ENCODE measurements at places on chromosomes 12 and 14.

GRCh38 chr14:94181835-94182234 lies 7.7 kb downstream of the PPP4R4 start:
- DNase-seq = no peak

GRCh38 chr14:55581342-55581771 lies 1.4 kb downstream of the KTN1 start:
- no peak for DNase-seq

- DNase-seq = no peak
Measured at GRCh38 chr12:3700861-3701260, 52.0 kb downstream of the CRACR2A start.

DNA sequence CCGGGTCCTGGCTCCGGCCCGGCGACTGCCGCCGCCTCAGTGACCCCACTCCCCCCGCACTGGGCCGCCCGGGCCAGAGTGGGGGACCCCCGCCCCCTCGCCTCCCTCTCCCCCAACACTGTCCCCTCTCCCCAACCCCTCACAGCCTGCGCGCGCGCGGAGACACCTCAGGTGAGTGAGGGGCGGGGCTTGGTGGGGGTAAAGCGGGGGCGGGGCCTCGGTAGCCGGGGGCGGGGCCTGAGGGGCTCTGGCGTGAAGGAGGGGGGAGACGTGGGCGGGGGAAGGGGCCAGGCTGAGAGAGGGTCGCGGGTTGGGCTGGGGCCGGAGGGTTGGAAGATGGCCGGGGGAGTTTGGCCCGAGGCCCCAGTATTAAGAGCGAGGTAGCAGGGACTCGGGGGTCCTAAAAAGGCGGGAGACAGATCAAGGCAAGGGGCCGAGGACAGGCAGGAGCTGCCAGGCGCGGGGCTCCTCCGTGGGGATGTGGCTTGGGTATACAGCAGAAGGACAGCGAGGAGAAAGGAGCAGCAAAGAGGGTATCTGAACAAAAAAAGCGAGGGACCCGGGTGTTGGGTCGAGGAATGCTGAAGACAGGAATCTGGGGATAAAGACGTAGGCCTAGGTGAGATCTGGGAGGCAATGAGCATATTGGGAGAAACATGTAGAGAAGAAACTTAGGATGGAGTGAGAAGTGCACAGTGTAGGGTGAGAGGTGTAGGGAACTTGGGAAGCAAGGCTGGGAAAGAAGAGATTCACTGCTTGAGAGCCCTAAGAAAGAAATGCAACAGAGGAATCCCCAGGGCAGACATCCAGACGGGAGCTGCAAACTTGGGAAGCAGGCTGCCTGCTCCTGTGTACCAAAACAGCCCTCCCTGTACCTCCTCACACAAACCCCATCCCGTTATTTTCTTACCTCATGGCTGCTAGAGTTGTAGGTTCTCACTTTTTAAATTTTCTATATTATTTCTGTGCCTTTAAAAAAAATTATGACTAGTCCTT lies 10.8 kb downstream of the SUOX start:
- peak; percentile 56 for DNase-seq

DNA sequence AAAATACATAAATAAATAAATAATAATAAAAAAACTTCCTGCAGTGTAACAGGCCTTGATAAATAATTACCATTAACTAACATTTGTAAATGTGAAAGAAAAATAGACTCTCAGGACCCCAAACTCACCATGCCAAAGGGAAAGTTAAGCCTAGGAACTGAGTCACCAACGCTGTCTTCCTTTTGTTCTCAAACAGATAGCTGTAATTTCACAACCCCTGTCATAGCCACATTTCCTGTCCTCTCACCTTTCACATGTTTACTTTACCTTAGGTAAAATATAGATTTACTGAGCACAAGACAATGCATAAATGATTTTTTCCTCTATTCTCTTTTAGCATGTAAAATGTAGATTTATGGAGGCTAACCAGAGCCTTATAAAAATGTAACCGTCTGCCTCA lies 35.9 kb upstream of the CHST11 start:
- no peak for DNase-seq

DNA sequence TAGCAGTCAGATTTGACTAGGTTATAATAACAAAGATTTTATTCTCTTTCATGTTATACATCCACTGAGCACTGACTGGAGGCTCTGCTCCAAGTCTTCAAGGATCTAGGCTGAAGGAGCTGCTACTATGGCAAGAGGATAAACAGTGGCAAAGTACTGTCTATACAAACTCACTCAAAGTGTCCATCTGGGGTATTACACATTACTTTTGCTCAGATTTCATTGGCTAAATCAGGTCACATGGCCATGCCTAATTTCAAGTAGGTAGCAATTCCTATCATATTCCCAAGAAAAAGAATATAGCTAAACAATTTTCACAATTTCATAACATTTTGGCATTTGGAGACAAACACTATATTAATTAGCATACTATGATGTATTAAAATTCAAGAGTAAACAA lies 40.9 kb downstream of the CDK17 start:
- DNase-seq = no peak

DNA sequence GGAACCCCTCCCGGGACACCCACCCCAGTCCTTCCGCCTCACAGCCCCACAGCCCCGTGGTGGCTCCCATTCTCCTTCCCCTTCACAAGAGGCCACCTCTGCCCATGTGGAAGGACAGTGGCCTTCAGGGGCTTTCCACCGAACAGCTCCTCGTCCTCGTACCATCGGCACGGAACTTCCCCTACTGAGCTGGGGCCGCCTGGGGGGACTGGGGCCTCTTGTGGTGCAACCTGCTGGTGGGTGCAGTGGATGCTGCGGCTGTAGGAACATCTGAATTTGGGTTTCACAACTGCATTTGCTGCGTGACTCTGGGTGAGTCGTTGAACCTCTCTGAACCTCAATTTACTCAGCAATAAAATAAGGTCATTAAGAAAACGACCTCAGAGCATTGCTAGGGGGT lies 50.9 kb downstream of the RFLNA start:
- no peak for DNase-seq

DNA sequence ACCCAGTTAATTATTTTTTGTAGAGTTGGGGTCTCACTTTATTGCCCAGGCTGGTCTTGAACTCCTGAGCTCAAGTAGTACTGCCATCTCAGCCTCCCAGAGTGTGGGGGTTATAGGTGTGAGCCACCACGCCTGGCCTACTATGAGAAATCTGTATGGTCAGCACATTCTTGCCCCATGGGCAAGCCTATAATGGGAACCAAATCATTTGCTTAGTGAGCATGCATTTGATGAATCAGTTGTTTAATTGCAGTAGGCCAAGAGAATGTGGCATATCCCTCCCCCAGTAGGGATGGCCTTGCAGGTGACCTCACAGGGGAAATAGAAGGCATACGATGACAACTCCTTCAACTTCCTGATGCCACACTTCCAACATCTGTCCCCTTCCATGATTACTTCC lies 122.7 kb downstream of the DIP2B start:
- no peak for DNase-seq

- DNase-seq = no peak
Measured at GRCh38 chr14:103562179-103562428, 353 bp downstream of the BAG5 start.

- no peak for DNase-seq
Measured at GRCh38 chr12:6208130-6208529, 7.9 kb downstream of the CD9 start.

- DNase-seq = no peak
Measured at GRCh38 chr12:26246483-26247164, 51.3 kb downstream of the SSPN start.

GRCh38 chr12:10408842-10409241 lies 715 bp downstream of the KLRC4 start:
- no peak for DNase-seq

DNA sequence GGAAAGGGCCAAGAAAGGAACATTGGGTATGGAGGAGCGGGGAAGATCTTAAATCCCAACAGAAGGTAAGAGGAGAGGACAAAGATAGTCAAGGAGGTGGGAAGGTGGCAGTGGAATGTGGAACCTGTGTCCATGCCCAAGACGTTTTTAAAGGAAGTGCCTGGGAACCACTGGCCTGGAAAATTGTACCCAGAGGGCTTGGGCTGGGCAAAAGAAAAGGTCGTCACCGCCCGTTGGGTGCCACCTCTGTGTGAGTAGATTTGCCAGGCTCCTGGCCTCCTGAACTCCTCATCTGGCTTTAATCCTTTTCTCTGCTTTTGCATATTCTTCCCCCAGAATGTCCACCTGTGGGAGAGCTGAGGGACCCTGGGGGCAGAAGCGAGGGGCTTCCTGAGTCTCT lies 32.6 kb downstream of the JDP2 start:
- no peak for DNase-seq

Measured in activated CD4-positive, CD25-positive, alpha-beta regulatory T cell (primary cell).